T1000 (cell line): ENCODE measurements at places on chromosomes 2 and 18.

GRCh38 chr18:80246445-80247392, 595 bp downstream of the PARD6G start:
- no peak for DNase-seq

- no peak for DNase-seq
Observed at GRCh38 chr2:237920673-237921072, 46.1 kb upstream of the UBE2F start.

GRCh38 chr2:39491653-39492052, 54.6 kb upstream of the MAP4K3 start:
- DNase-seq: no peak

GRCh38 chr2:43977677-43978375, 18.0 kb downstream of the LRPPRC start:
- DNase-seq: no peak

GRCh38 chr2:84841577-84841976, 39.3 kb downstream of the TRABD2A start:
- no peak for DNase-seq

DNA sequence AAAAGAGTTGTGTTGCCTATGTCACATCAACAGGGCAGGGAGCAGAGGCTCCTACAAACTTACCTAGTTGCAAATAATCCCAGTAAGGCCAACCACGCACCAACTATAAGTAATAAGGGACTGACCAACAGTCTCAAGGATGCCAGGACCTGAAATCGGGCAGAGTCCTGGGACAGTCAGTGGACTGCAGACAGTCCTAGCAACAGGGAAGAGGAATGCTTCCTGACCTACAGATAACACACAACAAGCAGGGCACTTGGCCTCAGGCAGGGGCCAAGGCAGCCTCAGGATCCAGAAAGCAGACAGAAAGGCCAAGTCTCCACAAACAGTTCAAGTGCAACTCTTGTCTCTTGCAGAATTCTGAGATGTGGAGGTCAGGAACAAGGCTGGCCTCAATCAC, 56.2 kb downstream of the GALNT14 start:
- DNase-seq: no peak

- no peak for DNase-seq
Observed at GRCh38 chr18:36294031-36294430, 3.5 kb upstream of the FHOD3 start.

DNA sequence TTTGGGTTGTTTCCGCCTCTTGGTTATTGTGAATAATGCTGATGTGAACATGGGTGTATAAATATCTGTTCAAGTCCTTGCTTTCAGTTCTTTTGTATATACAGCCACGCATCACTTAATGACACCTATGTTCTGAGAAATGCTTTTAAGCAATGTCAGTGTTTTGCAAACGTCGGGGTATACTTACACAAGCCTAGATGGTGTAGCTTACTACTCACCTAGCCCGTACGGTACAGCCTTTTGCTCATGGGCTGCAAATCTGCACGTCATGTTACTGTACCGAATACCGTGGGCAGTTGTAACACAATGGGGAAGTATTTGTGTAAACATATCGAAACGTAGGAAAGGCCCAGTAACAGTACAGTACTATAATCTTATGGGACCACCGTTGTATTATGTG, 12.4 kb downstream of the RALB start:
- DNase-seq: no peak

DNA sequence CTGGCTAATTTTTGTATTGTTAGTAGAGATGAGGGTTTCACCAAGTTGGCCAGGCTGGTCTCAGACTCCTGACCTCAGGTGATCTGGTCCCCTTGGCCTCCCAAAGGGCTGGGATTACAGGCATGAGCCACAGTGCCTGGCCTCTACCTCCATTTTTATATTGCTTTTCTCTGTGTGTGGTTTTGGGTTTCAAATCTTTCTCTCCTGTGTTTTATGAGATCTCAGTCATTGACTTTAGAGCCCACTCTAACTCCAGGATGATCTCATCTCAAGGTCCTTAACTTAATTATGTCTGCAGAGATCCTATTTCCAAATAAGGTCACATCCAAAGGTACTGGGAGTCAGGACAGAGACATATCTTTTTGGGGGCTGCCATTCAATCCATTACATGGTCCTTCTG, 24.7 kb downstream of the ARL4C start:
- no peak for DNase-seq
